HCT116 (cell line): ENCODE measurements at places on chromosomes 3 and 15. TPM values are rescaled to one million over a fixed set of nuclear protein-coding genes. Genes with fewer than 3 reads are reported as not detected.

DNA sequence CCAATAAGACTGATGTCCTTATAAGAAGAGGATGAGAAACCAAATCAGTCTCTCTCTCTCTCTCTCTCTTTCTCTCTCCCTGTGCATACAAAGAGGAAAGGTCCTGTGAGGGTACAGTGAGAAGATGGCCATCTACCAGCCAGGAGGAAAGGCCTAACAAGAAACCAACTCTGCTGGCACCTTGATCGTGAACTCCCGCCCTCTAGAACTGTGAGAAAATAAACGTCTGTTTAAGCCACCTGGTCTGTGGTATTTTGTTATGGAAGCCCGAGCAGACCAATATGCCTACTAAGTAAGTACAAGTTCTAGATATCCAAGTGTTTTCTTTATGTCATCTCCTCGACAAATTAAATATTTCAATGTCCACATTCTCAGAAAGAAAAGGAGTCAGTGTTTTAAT is 44.9 kb upstream of the TMC3 start:
- H3K36me3 ChIP-seq, result no peaks in the 10 kb centered on the region
- no peak overlapping the region for H3K4me3 ChIP-seq
- H3K27ac ChIP-seq, result no peak overlapping the region

The CKMT1A gene
- 21.6 TPM for total RNA-seq

DNA sequence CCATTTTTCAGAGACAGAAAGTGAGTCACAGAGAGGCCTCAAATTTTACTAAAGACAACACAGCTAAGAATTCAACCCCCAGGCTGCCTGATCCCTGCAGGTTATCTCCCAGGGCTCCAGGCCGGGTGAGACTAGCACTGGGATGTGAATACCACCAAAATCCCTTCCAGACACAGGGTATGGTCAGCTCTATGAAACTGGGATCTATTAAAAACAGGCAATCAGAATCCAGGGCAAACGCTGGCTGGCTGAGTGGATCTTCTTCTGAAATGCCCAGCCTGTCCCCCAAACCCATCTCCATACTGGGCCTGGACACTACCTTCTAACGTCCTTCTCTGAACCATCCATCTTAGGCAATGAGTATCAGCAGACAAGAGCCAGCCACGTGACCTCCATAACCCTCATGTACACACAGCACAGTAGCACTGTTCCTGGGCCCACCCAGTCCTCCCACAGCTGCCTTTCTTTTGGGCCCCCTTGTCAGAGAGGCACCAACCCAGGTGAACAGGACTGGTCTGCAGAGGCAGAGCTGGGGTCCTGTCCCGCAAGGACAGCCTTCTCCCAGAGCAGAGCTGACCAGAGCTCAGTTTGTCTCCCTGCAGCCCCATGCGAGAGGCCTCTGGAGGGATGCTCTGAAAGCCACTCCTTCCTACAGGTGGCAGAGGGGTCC is 1.9 kb downstream of the RAB6B start:
- peaks cover 10% of the 10 kb centered on the region for H3K4me1 ChIP-seq
- no peak overlapping the region for H3K4me3 ChIP-seq
- H3K27ac ChIP-seq, result no peak overlapping the region
- no peaks in the 10 kb centered on the region for H3K27me3 ChIP-seq

DNA sequence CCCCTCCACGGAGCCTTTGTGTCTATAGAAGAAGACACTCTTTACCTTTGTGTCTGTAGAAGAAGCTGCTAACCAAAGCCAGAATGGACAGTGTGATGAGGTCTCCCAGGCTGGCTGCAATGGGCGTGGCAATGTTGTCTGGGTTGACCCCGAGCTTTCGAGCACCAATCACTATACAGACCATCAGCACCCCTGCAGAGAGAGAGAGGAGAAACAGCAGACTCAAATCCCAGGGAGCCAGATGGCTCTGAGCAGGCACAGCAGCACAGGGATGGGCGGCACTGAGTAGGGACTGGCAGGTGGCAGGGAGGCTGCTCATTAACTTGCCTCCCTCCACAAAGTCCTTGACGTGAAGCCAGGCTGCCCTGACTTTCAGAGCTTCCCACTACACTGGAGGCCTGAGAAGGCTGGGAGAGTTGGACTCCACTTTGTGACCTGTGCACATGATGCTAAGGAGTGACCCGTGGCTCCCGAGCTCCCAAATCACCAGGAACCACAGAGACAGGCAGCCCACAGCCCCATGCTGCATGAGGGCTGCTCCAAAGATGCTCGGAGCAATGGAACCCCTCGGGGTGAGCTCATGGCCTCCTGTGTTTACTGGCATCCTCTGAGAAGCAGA is 53.9 kb downstream of the ROPN1B start:
- no peak for DNase-seq
- H3K36me3 ChIP-seq, result 0 out of 2 replicates have a peak, but pooled peaks cover 4% of the 10 kb centered on the region
- H3K27ac ChIP-seq, result no peak overlapping the region
- H3K27me3 ChIP-seq, result no peaks in the 10 kb centered on the region

GRCh38 chr3:189529468-189529867 is 101.7 kb upstream of the TP63 start:
- no peaks in the 10 kb centered on the region for H3K36me3 ChIP-seq
- DNase-seq, result no peak
- H3K27ac ChIP-seq, result no peak overlapping the region
- no peaks in the 10 kb centered on the region for H3K27me3 ChIP-seq
- no peak overlapping the region for H3K4me3 ChIP-seq

GRCh38 chr15:93645594-93645993 is 556.6 kb upstream of the RGMA start:
- H3K4me1 ChIP-seq, result no peaks in the 10 kb centered on the region
- no peaks in the 10 kb centered on the region for H3K36me3 ChIP-seq
- no peak overlapping the region for H3K27ac ChIP-seq
- no peak overlapping the region for H3K4me3 ChIP-seq
- H3K27me3 ChIP-seq, result no peaks in the 10 kb centered on the region

- H3K27me3 ChIP-seq, result no peaks in the 10 kb centered on the region
- H3K27ac ChIP-seq, result no peak overlapping the region
- DNase-seq, result no peak
- H3K4me1 ChIP-seq, result no peaks in the 10 kb centered on the region
- H3K36me3 ChIP-seq, result no peaks in the 10 kb centered on the region
- H3K4me3 ChIP-seq, result no peak overlapping the region
Measured at GRCh38 chr15:87300146-87300545, 956.4 kb downstream of the NTRK3 start.

The CAMP gene
- not detected for total RNA-seq

GRCh38 chr3:4722103-4722502 is 229.0 kb downstream of the ITPR1 start:
- H3K36me3 ChIP-seq, result no peaks in the 10 kb centered on the region
- H3K4me3 ChIP-seq, result no peak overlapping the region
- H3K4me1 ChIP-seq, result peaks cover 16% of the 10 kb centered on the region; the same call in 1 of the 2 replicates
- no peak overlapping the region for H3K27ac ChIP-seq

DNA sequence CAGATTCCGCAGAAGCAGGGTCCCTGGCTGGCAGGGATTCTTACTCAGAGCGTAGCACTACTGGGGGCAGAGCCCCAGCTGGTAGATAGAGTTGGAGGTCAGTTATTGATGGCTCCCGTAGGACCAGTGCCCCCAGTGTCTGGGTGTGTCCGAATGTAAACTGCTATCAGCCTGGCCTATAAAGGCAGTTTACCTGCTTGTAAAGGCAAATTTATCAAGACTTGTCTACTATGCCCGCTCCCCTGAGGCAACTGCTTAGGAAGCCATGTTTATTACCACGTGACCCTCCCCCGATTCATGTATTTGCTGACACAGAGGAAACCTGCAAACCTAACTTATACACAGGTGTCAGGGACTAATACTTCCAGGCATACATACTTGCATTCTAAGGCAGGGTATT is 607 bp upstream of the PPP1R14D start:
- H3K27me3 ChIP-seq, result no peaks in the 10 kb centered on the region
- DNase-seq, result no peak

DNA sequence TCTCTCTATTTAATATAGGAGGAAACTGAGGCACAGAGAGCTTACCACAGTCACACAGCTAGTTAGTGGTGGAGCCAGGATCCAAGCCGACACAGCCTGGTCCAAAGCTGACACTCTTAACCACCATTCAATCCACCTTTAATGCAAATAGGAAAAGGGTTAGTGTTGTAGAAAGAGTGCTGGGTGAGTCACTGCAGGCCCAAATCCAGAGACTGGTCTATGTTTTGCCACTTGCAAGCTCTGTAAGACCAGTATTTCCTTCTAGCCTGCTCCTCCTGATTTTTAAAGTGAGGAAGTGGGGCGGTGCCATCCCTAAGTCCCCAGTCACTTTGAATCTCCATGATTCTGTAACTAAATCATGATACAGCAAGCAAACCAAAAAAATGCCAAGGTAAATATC is 111.0 kb downstream of the MECOM start:
- no peak overlapping the region for H3K27ac ChIP-seq
- no peak for DNase-seq
- no peaks in the 10 kb centered on the region for H3K4me1 ChIP-seq
- no peak overlapping the region for H3K4me3 ChIP-seq
- no peaks in the 10 kb centered on the region for H3K27me3 ChIP-seq
- no peaks in the 10 kb centered on the region for H3K36me3 ChIP-seq

The TUSC7 gene
- not detected for total RNA-seq

The MFGE8 gene
- 70.7 TPM for total RNA-seq

DNA sequence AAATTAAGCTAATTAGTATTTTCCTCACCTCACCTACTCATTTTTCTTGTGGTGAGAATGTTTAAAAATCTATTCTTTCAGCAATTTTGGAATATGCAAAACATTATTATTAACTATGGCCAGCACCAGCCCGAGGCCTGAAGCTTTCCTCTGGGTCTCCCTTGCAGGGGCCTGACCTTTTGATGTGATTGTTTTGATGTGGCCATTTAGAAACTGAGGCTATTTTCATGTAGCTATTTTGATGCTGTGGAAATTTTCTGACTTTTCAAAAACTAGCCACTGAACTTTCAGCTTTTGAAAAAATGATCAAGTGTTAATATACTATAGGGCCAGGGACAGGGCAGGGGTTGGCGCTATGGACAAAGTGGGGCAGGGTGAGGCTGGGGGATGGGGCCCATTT is 8.2 kb upstream of the CCR9 start:
- peaks cover 12% of the 10 kb centered on the region for H3K4me1 ChIP-seq
- no peaks in the 10 kb centered on the region for H3K27me3 ChIP-seq
- no peak overlapping the region for H3K4me3 ChIP-seq
- H3K36me3 ChIP-seq, result no peaks in the 10 kb centered on the region
- no peak for DNase-seq
- no peak overlapping the region for H3K27ac ChIP-seq

- no peak for DNase-seq
- no peaks in the 10 kb centered on the region for H3K27me3 ChIP-seq
- H3K27ac ChIP-seq, result no peak overlapping the region
- H3K36me3 ChIP-seq, result no peaks in the 10 kb centered on the region
- H3K4me1 ChIP-seq, result no peaks in the 10 kb centered on the region
Measured at GRCh38 chr15:49734831-49735508, 114.1 kb downstream of the DTWD1 start.

The SLC22A14 gene
- 0.22 TPM for total RNA-seq

DNA sequence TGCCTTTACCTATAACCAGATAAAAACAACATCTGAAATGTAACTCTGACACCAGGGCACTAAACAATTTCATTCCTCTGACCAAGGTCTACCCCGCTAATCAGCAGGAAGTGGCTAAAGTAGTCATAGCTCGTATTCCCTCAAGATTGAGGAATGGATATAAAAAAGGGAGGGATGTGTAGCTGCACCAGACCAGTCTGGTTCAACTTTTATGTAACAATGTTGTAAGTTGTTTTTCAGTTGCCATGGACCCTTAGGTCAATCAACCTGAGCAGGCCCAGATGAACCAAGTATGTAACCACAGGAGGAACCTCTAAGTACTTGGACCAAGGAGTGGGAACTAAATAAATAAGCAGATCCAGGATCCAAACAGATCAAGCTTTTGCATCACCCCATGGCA is 28.4 kb upstream of the IFT57 start:
- DNase-seq, result no peak
- no peaks in the 10 kb centered on the region for H3K36me3 ChIP-seq
- no peaks in the 10 kb centered on the region for H3K4me1 ChIP-seq
- H3K27me3 ChIP-seq, result no peaks in the 10 kb centered on the region

The LDHAL6B gene
- not detected for total RNA-seq

The GCNT3 gene
- 5.6 TPM for total RNA-seq

DNA sequence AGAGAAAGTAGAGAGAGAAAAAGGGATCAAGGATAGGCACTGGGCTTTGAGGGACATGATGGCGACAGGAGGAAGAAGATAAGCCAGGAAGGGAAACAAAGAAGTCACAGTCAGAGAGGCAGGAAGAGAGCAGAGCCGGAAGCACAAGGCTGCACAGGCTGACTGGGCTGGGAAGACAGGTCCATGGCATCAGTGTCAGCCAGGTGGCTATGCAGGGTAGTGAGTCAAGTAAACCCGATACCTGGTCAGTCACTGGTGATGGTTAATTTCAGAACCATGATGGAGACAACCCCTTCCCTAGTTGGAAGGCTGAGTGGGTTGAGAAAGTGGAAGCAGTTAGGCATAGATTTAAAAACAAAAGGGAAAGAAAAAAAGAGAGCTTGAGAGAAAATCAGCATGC is 203.8 kb downstream of the EPHB1 start:
- no peak overlapping the region for H3K4me3 ChIP-seq
- peaks cover 44% of the 10 kb centered on the region for H3K27me3 ChIP-seq
- no peaks in the 10 kb centered on the region for H3K36me3 ChIP-seq
- no peak for DNase-seq

DNA sequence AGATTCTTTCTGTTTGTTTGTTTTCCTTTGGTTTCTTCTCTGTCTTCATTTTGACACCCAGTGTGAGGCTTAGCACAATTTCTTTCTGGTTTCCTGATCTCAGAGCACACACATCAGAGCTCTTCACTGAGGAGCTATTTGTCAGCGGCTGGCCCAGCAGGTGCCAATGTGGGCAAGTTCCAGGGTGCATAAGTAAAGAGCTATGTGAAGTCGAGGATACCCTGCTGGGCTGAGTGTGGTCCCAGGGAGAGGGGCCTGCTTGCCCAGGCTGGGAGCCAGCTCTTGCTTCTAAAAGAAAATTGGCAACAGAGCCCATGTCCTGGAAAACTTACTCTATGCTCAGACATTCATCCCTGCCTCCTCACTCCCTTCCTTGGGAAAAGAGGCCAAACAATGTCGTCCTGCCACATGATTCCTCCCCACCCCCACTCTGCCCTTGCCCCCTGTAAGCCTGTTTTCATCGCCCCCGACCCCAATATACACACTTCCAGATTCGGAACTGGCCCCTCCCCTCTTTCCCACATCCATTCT is 101.2 kb downstream of the ST8SIA2 start:
- DNase-seq, result no peak
- peaks cover 70% of the 10 kb centered on the region for H3K27me3 ChIP-seq
- H3K27ac ChIP-seq, result no peak overlapping the region

GRCh38 chr3:9117220-9117619 is 132.2 kb downstream of the SRGAP3 start:
- no peaks in the 10 kb centered on the region for H3K27me3 ChIP-seq
- no peaks in the 10 kb centered on the region for H3K4me1 ChIP-seq
- DNase-seq, result no peak
- H3K27ac ChIP-seq, result no peak overlapping the region
- no peaks in the 10 kb centered on the region for H3K36me3 ChIP-seq

The TMEM42 gene
- 13.9 TPM for total RNA-seq
